ENCODE measurements at places on chromosomes 7 and 10.

GRCh38 chr7:1160670-1161021 lies 650 bp upstream of the ZFAND2A start:
- no peak for DNase-seq

DNA sequence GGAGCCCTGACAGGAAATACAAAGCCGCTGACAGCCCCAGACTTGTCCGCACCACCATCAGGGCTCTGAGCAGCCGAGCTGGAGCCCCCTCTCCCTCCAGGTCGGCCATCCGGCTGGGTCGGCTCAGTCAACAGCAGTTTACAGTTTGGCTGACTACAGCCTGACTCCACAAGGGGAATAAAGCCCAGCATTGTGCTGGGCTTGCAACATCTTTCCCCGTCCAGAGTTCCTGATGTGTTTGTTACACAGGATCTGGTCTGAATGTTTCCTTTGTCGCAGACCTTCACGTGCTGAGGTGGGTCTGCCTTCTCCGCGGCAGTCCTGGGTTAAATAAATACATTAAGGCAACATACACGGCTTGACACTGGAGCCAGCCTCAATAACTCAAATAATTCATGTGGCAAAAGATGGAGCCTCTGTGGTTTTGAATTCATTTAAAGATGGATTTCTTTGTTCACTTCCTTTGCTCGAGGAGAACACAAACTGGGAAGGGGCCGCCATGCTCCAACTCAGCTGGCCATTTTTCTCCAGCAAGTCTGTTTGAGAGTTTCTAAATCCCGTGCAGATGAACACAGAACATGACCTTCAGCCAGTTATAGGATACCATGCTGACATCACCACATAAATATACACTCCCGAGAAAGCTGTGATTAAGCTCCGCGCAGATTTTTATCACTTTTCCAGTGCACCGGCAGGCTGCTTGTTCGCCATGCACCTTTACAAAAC lies 192.1 kb downstream of the WDR11 start:
- DNase-seq = no peak

DNA sequence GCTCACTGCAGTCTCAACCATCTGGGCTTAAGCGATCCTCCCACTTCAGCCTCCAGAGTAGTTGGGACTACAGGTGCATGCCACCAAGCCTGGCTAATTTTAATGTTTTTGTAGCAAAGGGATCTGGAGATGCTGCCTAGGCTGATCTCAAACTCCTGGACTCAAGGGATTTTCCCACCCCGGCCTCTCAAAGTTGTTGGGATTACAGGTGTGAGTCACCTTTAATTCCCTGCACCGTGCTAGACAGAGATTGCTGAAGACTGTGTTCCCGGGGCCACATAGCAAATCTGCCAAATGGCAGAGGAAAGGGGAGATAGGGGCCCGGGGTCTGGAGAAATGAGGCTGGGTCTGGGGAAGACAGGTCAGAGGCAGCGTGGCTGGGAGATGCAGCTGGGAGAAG lies 20.6 kb upstream of the PSMG3 start:
- no peak for DNase-seq

DNA sequence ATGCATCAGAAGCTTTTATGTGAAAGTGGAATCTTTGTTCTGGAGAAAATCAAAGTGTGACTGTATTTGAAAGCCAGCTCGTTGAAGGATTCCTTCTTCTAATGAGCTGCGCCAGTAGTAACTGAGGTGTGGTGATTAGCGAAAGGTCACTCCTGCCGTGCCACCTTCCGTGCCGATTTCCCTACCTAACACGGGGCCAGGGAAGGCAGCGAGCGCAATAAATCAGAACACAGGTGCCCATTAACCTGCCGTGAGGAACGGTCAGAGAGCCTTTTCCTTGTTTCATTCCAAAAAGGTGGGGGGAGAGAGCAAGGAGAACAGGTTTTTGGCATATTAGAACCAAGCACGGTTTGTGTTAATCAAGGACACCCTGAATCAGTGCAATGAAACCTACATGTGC lies 258.0 kb downstream of the CELF2 start:
- DNase-seq = no peak

DNA sequence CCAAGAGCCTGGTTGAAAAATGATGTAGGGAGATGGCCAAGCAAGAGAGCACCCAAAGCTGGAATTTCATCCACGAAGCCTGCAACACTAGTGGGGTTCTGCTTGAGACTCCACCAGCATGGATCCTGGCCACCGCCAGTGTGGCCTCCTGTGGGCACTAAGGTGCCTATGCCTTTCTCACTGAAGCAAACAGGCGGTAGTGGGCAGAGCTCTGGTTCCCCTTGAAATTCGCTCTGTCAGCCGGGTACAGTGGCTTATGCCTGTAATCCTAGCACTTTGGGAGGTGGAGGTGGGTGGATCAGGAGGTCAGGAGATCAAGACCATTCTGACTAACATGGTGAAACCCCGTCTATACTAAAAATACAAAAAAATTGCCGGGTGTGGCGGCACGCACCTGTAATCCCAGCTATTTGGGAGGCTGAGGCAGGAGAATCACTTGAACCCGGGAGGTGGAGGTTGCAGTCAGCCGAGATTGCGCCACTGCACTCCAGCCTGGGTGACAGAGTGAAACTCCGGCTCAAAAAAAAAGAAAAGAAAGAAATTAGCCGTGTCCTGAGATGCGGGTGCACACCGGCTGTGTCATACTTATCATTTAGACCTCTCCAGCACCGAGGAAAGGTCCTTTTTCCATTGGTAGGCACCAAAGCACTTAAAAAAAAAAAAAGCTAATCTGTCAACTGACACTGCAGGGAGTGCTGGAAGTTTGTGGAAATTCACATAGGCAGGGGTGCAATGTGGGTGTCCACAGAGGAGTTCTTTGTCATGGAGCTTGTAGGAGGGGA lies 28.3 kb downstream of the CCM2 start:
- DNase-seq = no peak

DNA sequence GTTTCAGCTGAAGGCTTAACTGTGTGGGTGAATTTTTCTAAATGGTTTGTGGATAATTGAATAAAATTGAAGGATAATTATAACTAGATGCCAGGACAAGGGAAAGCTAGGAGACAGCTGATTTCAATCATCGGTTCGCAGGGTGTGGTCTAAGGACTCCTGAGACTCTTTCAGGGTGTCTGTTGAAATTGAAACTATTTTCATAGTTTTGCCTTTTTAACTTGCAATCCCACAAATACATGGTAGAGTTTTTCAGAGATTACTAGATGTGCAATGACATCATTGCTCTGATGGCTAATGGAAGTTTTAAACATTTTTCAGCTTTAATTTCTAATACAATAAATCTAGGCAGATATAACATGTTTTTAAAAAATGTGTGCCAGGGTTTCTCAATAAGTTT lies 18.5 kb downstream of the TRUB1 start:
- no peak for DNase-seq

DNA sequence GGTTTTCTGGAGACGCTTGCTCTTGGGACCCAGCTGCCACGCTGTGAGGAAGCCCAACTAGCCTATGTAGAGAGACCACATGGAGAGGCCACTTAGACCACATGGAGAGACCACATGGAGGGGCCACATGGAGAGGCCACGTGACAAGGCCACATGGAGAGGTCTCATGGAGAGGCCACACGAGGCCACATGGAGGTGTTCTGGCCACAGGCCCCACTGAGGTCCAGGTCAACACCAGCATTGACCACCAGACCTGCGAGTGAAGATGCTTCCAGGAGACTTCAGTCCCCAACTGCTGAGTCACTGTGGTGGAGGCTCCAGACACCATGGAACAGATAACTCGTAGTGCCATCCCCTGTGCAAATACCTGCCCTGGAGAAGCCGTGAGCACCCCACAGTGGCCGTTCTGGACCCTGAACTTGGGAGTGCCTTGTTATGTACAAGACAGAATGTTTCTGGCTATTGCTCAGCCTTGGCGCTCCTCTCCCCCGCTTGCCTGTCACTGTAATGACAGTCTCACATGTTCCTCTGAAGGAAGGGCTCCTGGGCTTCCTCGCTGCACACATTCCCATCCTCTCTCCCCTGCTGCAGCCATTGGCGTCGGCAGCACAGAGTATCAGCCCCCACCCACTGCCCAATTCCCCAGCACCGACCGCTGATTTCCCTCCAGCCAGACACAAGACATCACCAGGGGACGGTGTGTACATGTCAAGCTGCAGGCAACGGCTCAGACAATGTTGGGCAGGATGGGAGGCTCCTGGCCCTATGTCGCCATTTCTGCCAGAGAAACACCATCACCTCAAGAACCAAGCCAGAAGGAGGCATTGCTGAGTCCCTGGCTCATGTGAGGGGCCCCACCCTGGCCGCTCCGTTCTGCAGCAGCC lies 49.0 kb upstream of the TNRC18 start:
- DNase-seq = no peak

DNA sequence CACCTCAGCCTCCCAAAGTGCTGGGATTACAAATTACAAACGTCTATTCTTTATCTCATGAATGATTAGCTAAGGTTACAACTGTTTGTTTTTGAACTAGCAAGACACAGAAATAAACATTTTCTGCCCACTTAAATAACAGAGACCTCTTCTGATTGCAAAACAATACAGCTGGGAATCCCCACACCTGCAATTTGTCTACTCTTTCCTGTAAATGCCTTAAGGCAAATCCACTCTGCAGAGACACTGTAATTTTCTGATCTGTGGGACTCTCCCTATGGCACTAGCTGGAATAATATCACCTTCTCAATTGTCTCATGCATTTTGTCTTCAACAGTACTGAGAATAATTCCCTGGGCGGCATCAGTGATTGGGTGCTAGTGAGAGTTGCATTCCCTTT lies 149.3 kb upstream of the FAM3C start:
- no peak for DNase-seq

DNA sequence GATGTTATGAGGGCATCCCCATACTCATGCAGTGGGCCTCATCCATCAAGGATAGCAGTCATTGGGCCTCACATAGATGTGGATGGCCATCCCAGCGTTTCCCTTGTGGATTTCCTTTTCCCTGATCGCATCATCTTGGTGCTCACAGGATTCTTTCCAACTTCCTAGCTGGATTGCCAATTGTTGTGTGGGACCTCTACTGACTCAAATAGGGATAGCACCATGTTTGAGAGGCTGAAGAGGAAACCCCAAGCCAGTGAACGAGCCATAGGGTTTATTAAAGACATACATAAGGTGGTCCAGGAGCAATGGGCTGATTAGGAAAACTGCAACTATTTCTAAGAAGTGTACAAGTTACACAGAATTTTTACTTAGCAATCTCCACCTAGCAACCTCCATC lies 21.8 kb downstream of the ASZ1 start:
- DNase-seq = no peak

DNA sequence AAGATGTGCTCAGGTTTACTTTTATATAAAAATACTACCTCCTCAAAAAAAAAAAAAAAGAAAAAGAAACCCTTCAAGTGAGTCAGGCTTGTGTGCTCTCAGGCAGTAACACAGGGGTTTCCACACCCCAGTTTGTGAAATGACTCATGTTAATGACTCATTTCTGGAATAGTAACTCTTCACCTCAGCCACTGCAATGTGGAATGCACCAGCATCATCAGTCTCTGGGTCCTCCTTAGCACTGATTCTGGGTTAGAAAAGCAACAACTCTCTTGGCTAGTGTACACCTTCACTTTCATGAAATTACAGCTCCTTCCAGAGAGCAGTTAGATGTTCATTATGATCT lies 110.6 kb downstream of the EMX2 start:
- DNase-seq = no peak

- DNase-seq = peak; percentile 31
These were observed 148.7 kb downstream of the ZMYND11 start for GRCh38 chr10:283916-284356.

DNA sequence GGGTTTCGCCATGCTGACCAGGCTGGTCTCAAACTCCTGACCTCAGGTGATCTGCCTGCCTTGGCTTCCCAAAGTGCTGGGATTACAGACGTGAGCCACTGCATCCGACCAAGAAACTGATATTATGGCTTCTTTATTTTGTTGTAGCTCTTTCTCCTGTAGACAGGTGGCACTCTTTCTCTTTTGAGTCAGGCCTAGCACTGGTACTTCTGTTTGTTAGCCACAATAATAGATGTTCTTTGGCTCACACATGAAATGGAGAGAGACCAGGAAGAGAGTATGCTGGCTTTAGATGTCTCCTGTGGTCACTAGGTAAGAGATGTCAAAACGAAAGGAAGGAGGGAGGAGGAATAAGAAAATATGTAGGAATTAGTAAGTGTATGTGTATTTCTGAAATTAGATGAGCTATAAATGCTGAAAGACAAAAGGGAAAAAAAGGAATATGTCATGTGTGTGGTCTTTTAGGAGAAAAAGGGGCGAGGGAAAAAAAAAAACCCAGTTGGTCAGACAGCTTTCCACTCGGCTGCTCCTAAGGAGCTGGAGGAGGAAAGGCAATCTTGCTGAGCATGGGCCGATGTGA lies 78.7 kb downstream of the CLEC2L start:
- DNase-seq = no peak

- DNase-seq = no peak
These were observed 4.8 kb upstream of the DMTF1 start for GRCh38 chr7:87147500-87147899.

DNA sequence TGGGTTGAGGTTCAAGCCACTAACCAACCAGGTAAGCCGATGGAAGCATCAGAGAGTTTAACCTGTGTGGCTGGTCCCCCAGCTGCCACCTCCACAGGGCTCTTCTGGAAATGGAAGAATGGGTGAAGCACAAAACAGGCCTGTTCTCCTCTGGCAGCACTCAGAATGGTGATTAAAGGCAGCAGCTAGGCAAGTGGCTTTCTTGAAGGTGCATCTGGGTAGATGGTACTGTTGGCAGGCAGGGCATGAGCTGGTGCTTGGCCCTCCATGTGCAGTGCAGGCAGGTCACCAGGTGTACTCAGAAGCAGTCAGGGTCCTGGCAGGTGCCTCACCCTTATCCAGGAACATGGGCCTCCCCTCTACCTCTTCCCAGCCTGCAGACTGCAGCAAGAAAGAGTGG lies 11.5 kb downstream of the AKR1E2 start:
- DNase-seq = no peak

GRCh38 chr7:96241855-96242254 lies 80.0 kb downstream of the SLC25A13 start:
- no peak for DNase-seq

- no peak for DNase-seq
These were observed 25.5 kb downstream of the PHF14 start for GRCh38 chr7:10998996-10999757.

DNA sequence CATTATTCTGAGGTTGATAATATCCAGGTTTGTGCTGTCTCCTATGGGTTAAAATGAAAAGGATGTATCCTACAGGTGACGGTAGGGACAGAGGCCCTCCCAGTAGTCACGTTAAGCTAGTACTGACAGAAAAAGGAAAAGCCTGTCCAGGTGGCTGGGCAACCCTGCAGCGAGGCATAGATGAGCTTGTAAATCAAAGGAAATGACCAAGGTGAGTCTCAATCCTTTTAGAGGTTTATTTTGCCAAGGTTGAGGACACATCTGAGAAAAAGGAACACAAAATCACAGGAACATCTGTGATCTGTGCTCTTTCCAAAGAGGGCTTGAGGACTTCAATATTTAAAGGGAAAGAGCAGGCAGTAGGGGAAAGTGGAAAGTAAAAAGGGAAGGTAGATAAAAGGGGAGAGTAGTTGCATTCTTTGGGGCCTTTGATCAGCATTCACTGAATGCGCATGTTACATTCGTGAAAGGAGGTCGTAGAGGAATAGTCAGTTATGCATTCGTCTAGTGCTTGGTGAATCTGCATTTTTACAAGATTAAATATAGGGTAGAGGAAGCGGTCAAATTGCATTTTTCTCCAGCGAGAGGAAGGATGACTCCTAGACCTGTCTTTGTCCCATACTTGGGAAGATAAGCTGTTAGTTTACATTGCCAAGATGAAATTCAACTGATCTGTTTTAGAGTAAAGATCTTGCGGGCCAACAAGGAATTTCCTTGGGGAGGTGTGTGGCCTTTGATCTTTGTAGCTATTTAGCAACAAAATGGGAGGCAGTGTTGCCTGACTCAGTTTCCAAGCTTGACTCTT lies 884 bp upstream of the GSTO1 start:
- DNase-seq = no peak

- DNase-seq = no peak
These were observed 96.5 kb downstream of the TACC2 start for GRCh38 chr10:122085423-122085911.

Data from activated T-helper 9 cell treated with anti-CD3 and anti-CD28 coated beads, Interleukin-2, amount 50 U/mL, for 16 hours (primary cell).